Endothelial cell of coronary artery (primary cell): ENCODE measurements at places on chromosomes 11 and 22. TPM values are rescaled to one million over a fixed set of nuclear protein-coding genes. Genes with fewer than 3 reads are reported as not detected.

The STK33 gene
- 0.19 and 0.45 TPM in 2 replicates for total RNA-seq

The CSKMT gene
- 7.4 and 12.7 TPM in 2 replicates for total RNA-seq

The MYOD1 gene
- not detected in 2 replicates for total RNA-seq

The MUC6 gene
- total RNA-seq = not detected in 2 replicates

The OR4D5 gene
- not detected in 2 replicates for total RNA-seq

The OR2AG2 gene
- 0.09 and 0.18 TPM in 2 replicates for total RNA-seq

The SLC22A12 gene
- not detected in 2 replicates for total RNA-seq
